Stimulated activated CD8-positive, alpha-beta memory T cell treated with anti-CD3 and anti-CD28 coated beads, Interleukin-4, amount 100 ng/mL, for 48 hours (primary cell): ENCODE measurements at places on chromosomes 12 and 14.

DNA sequence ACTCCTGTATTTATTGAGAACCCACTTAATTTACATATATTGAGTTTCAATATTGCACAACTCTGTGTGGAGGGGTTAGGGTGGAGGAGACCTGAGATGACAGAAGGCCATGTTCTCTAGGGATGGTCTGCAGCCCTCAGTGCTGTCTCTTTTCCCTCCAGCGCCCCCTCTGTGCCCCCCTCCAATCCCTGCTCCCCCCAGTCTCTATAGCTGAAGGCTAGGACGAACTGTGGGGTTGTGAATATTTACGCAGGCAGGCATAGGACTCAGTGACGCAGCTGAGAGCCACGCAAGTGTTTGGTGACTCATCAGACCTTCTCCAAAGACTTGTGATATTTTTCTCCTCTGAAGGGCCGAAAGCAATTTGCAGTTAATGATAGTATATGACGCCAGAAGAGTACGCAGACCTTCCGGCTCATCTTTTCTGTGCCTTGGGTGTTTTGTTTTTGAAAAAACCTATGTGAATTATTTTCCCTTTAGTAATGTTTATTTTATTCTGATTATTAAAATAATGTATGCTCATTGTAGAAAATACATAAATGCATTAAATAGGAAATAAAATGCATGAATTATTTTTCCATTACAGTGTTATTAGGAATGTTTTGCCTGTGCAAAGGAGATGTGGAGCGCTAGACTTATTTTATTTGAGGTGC, 85.3 kb downstream of the SLC25A47 start:
- DNase-seq: no peak

- DNase-seq: no peak
Measured at GRCh38 chr12:13947276-13947946, 34.0 kb downstream of the GRIN2B start.

GRCh38 chr14:70317969-70318634, 41.4 kb downstream of the COX16 start:
- no peak for DNase-seq

GRCh38 chr14:77004711-77005460, 23.6 kb downstream of the IRF2BPL start:
- DNase-seq: no peak

- DNase-seq: no peak
Measured at GRCh38 chr12:24084800-24085199, 135.3 kb upstream of the SOX5 start.
